ENCODE measurements at places on chromosomes 11 and 22. TPM values are rescaled to one million over a fixed set of nuclear protein-coding genes. Genes with fewer than 3 reads are reported as not detected.

TMEM9B gene
- 10.2 TPM for total RNA-seq

RASL10A gene
- total RNA-seq = 1.6 TPM

SLC6A5 gene
- not detected for total RNA-seq

DNA sequence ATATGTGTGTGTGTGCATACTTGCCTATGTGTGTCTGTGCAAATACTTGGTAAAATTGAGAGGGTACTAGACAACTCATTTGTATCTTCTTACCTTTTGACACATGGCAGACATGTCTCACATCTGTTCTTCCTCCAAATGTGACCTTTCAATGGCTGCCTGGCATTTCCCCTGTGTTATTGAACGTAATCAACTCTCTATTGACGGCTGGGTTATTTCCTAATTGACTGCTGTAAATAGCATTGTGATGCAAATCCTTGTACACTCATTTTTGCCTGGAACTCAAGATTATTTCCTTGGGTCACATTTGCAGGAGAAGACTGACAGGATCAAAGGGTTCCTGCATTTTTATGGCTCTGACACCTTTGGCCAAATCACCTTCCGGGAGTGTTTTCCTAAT lies 37.4 kb downstream of the KCNQ1 start:
- H3K36me3 ChIP-seq = peaks cover 24% of the 10 kb centered on the region
- H3K27ac ChIP-seq = no peak overlapping the region
- H3K27me3 ChIP-seq = peaks cover 99% of the 10 kb centered on the region

PDXP gene
- total RNA-seq = 36.1 TPM

APOL5 gene
- not detected for total RNA-seq

- peak overlapping the region; percentile 51 for H3K27ac ChIP-seq
- peaks cover 32% of the 10 kb centered on the region for H3K4me1 ChIP-seq
- no peaks in the 10 kb centered on the region for H3K36me3 ChIP-seq
- DNase-seq = no peak
These were observed 4.1 kb upstream of the PLAAT2 start for GRCh38 chr11:63567044-63567840.

- peaks cover 2% of the 10 kb centered on the region for H3K27me3 ChIP-seq
- H3K4me3 ChIP-seq = no peak overlapping the region
- no peak for DNase-seq
- no peaks in the 10 kb centered on the region for H3K36me3 ChIP-seq
- H3K27ac ChIP-seq = no peak overlapping the region
These were observed 41.0 kb downstream of the GLYATL1 start for GRCh38 chr11:58980159-58980843.

TEAD1 gene
- total RNA-seq = 79.9 TPM

GRCh38 chr11:61089806-61090491 lies 12.3 kb upstream of the CD5 start:
- H3K27ac ChIP-seq = no peak overlapping the region
- no peaks in the 10 kb centered on the region for H3K27me3 ChIP-seq
- peaks cover 8% of the 10 kb centered on the region for H3K36me3 ChIP-seq
- H3K4me1 ChIP-seq = peaks cover 12% of the 10 kb centered on the region
- H3K4me3 ChIP-seq = no peak overlapping the region

DNA sequence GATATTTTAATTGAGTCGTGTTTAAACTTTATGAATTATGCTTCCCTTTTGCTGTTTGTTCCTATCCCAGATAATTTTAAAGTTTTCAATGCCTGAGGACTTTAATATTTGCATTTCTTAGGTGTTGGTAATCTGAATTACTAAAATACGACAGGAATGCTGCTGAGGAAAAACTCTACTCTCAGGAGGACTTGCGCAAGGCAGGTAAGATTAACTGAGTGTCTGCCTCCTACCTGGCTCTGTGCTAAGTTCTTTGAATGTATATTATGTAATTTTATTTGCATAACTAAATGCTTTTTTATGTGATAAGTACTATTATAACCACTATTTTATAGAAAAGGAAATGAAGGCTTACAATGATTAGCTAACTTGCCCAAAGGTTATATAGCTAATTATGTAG lies 2.7 kb upstream of the KCNA4 start:
- H3K4me1 ChIP-seq = peaks cover 16% of the 10 kb centered on the region
- H3K4me3 ChIP-seq = no peak overlapping the region
- no peak for DNase-seq

DNA sequence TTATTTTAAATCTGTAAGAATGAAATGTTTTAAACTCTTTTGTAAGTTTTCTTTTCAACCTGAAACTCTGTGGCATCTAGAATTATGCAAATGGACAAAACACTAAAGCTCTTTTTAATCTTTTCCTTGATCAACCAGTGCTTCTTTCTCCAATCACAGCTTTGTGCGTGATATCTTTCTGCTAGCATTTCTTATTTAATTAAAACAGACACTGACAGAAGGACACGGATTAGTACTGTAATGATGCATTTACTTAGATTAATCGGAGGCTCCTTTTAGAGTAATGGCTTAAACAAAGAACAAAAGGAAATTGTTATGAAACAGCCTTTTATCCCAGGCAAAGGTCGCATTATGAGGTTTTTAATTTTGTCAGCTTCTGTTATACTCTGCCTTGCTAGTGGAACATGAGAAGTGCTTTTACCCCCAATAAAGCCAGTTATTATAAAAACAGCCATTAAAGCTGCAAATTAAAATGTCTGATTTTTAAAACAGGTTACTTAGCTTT lies 48.5 kb upstream of the SOX6 start:
- H3K27ac ChIP-seq = no peak overlapping the region
- H3K4me1 ChIP-seq = peaks cover 29% of the 10 kb centered on the region
- no peaks in the 10 kb centered on the region for H3K36me3 ChIP-seq
- H3K27me3 ChIP-seq = peaks cover 99% of the 10 kb centered on the region

DNA sequence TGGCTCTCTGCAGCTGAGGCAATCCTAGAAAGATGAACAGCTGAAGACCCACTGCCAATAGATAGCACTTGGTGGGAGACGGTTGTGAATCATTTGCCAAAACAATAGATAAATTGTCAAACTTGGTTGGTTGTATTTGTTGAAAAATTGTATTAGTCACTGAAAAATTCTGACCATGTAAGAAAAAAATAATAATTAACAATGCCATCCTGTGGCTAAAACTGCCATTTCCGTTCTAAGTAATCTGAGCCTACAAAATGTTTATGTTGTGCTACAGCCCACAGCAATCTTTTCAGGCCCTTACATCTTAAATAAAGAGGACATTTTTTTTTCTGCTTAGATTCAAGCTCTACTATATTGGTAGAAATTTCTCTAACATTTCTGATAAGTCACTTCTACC lies 103.2 kb upstream of the ANO3 start:
- no peaks in the 10 kb centered on the region for H3K27me3 ChIP-seq
- no peak overlapping the region for H3K27ac ChIP-seq
- DNase-seq = no peak
- no peaks in the 10 kb centered on the region for H3K4me1 ChIP-seq
- peaks cover 5% of the 10 kb centered on the region for H3K36me3 ChIP-seq
- H3K4me3 ChIP-seq = no peak overlapping the region

DNA sequence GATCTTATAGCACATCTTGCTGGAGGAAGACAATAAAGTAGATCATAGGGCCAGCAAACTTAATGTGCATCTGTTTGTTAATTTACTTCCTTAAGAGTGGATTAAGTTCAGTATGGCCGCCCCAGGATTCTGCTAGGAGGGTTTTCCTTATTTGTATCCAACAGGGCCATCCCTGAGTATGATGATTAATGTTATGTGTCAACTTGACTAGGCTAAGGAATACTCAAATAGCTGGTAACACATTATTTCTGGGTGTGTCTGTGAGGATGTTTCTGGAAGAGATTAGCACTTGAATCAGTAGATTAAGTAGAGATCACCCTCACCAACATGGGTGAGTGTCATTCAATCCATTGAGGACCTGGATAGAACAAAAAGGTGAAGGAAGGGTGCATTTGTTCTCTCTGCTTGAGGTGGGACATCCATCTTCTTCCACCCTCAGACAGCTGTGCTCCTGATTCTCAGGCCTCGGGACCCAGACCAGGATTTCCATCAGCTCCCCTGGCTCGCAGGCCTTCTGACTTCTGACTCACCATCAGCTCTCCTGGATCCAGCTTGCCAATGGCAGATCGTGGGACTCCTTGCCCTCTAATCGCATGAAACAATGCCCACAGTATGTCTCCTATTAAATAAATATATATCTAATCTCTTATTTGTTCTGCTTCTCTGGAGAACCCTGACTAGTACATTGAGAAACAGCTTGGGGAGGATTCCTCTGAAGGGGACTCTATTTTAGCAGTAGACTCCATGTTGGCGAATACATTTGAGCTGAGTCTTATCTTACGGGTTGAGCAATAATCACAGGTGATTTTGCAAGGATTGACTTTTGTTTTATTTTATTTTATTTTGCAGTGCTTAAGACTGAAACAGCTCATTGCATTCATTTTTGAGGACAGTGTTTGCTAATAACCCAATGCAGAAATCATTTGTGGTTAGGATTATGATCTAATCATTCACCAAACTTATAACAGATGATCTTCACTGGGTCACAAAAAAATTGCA lies 9.0 kb upstream of the ZBTB44 start:
- H3K36me3 ChIP-seq = peaks cover 38% of the 10 kb centered on the region
- H3K27ac ChIP-seq = no peak overlapping the region
- no peaks in the 10 kb centered on the region for H3K27me3 ChIP-seq
- H3K4me1 ChIP-seq = peaks cover 5% of the 10 kb centered on the region
- no peak for DNase-seq

GRCh38 chr22:39825661-39826102 lies 67.9 kb downstream of the ENTHD1 start:
- H3K27ac ChIP-seq = no peak overlapping the region
- DNase-seq = no peak
- H3K4me1 ChIP-seq = peaks cover 4% of the 10 kb centered on the region
- H3K36me3 ChIP-seq = no peaks in the 10 kb centered on the region
- no peak overlapping the region for H3K4me3 ChIP-seq

GRCh38 chr11:128323381-128323780 lies 264.0 kb downstream of the ETS1 start:
- H3K4me3 ChIP-seq = no peak overlapping the region
- DNase-seq = no peak
- no peaks in the 10 kb centered on the region for H3K4me1 ChIP-seq
- no peaks in the 10 kb centered on the region for H3K36me3 ChIP-seq
- H3K27me3 ChIP-seq = no peaks in the 10 kb centered on the region

GRCh38 chr22:50206599-50206998 lies 5.8 kb downstream of the SELENOO start:
- DNase-seq = peak; percentile 78
- peaks cover 8% of the 10 kb centered on the region for H3K4me1 ChIP-seq
- no peaks in the 10 kb centered on the region for H3K27me3 ChIP-seq
- no peak overlapping the region for H3K4me3 ChIP-seq
- H3K36me3 ChIP-seq = peaks cover 25% of the 10 kb centered on the region

CDKN1C gene
- 35.0 TPM for total RNA-seq

- no peak for DNase-seq
- peaks cover 38% of the 10 kb centered on the region for H3K4me1 ChIP-seq
- peaks cover 4% of the 10 kb centered on the region for H3K27me3 ChIP-seq
- peaks cover 3% of the 10 kb centered on the region for H3K36me3 ChIP-seq
These were observed 57.3 kb downstream of the BDNF start for GRCh38 chr11:27642954-27643353.

TREH gene
- not detected for total RNA-seq

C22orf31 gene
- total RNA-seq = not detected

PRSS23 gene
- 4.2 TPM for total RNA-seq

DNA sequence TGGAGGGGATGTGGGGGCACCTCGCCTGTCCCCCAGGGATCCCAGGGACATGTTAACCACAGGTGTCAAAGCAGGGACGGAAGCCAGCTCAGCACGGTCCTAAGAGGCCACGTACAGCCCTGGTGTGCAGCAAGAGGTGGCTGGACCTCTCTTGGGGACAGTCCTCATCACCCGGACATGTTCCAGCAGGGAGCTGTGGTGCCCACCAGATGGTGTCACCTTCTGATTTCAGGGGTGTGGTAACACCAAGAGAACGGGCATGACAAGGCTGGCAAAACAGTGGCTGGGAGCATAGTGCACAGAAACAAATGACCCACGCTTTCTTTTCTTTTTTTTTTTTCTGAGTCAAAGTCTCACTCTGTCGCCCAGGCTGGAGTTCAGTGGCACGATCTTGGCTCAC lies 25.6 kb upstream of the COMT start:
- H3K27ac ChIP-seq = no peak overlapping the region
- H3K27me3 ChIP-seq = no peaks in the 10 kb centered on the region
- H3K4me3 ChIP-seq = no peak overlapping the region
- peaks cover 17% of the 10 kb centered on the region for H3K36me3 ChIP-seq
- H3K4me1 ChIP-seq = no peaks in the 10 kb centered on the region

All from WTC11 (cell line).